ENCODE measurements at places on chromosomes 5 and 9.

DNA sequence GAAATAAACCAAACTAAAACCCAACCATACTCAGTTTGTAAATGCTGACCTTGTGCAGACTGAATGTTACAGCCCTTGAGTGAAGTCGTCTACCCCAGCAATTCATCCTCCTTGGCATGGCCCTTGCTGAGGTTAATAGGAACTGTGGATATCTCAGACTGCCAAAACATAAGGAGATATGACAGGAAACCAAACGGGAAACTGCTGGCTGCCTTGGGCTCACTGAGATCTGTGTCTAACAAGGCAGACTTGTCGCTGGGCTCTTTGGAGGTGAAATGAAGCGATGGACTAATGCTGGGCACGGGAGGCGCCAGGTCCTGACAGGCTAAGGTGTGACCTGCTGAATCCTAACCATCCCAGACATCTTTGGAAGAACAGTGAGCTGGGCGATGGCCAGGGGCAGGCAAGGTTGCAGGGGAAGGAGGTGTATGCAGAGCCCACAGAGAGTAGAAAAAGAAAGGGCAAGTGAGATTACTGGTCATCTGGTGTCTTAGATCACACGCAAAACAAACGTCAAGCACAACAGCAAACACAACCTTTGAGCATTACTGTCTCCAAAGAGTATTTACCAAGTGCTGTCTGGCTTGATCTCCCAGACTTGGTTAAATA lies 44.6 kb upstream of the ALDH1A1 start:
- DNase-seq, result no peak

DNA sequence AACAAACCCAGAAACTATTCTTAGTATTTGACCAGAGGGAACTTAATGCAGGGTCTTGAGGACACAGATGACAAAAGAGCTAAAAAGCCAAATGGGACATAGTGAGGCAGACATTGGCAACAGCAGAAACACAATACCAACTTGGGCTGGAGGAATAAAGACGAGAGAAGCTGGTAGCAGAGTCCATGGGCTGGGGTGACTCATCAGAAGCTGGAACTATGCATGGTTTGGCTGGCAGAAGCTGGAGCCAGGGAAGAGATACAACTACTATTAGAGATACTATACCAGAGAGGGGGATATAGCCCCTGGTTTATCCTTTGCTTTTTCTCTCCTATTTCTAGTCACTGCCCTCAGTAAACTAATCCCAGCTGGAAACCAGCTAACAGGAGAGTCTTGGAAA lies 29.2 kb upstream of the DPYSL3 start:
- peak; percentile 40 for DNase-seq

- DNase-seq, result no peak
Measured at GRCh38 chr9:116905171-116905588, 218.1 kb downstream of the TRIM32 start.

DNA sequence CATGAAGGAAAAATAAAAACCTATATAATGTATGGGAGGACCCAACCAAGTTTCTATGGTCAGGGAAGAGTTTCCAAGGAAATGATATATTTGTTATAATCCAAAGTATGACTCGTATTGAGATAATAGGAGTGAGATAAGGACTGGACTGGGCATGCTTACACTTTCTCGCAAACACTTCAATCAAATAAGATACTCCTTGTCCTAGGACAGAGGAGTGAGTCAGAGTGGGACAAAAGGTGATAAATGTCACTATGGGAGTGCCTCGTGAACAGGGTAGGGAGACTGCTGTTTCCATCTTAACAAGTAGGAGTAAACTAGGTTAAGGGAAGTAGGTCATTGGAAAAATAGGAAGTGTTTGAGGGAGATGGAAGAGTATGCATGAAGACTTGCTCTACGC lies 47.2 kb downstream of the MACIR start:
- no peak for DNase-seq

GRCh38 chr5:67021521-67021920 lies 175.1 kb downstream of the CD180 start:
- no peak for DNase-seq

GRCh38 chr9:5608298-5609225 lies 20.3 kb upstream of the RIC1 start:
- DNase-seq, result no peak

DNA sequence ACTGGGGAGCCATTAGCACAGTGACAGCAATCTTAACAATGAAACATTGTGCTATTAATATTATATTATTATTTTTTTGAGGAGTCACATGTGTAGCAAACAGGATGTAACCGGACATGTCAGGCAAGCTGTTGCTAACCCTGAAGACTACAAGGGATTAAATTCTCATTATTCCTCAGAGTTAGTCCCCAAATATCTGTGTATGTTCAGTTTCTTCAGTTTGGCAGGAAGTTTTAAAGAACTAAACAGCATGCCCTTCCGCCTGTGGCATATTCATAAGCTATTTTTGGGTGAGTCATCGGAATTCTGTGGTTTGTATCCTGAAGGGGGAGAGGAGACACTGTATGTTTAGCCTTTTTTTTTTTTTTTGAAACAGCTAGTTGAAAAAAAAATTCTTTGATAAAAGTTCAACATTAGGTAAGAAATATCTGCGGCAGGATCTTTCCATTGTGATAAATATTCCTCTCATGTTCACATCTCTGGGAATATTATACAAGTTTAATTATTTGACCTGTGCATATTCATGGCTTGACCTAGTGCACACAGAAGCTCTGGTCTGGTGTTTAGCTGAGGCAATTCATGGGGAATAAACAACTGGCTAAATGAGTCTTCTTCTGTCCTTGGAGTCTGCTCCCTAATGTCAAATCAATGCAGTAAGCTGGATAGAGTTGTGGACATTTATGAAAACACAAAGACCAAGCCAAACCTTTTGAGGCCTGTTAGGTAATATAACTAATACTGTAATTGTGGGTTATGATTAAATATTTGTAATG lies 202.7 kb upstream of the CDKN2B start:
- DNase-seq, result peak; percentile 97

- no peak for DNase-seq
Measured at GRCh38 chr5:57117596-57117995, 56.3 kb upstream of the GPBP1 start.

- peak; percentile 66 for DNase-seq
Measured at GRCh38 chr9:75088646-75089372, 495 bp downstream of the OSTF1 start.

DNA sequence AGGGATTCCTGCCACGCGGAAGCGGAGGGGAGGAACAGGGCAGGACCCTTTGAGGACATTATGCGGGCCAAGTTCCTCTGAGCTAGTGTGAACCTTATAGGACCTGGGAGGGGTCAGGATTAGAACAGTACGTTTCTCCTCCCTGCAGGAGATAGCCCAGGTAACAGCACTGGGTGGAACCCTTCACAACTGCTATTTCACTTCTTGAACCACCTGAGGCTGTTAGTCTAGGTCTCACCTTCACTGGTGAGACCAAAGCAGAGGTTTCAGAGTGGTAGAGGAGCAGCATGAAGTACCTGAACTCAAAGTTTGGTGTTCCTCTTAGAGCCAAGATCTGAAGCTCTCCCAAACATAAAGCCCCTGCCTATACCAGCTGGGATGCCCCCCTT lies 832 bp downstream of the EIF4EBP3 start:
- DNase-seq, result no peak

GRCh38 chr5:143576711-143577484 lies 173.4 kb upstream of the NR3C1 start:
- peak; percentile 88 for DNase-seq

DNA sequence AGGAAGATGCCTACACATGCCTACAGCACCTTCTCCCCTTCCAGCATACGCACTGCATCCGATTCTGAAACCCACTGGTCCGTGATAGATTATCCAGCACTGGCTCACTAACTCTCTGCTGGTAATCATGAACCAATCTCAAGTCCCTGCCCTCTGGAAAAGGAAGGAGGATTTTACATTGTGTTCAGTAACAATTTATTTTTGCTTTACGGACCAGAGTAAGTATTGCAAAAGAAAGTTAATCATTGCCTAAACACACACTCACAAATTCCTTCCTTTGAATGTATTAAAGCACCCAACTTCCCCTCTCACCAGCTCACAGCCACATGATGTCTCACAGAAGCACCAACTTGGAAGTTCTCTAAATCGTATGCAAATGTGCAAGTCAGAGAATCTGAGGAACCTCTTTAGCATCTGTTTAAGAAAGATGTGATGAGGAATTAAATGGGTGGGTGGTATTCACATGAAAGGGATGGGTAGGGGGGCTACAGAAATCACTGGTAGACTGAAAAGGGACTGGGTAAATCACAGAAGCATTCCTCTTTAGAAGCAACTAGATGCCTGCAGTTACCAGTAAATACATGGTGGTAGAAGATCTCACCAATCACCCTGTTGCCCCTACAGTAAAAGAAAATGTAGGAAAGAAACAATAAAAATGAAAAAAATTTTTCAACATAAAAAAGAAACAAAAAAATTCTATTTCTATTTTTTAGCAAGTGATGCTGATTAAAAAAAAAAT lies 8.4 kb downstream of the GNAQ start:
- DNase-seq, result peak; percentile 58

GRCh38 chr5:17184588-17184987 lies 32.8 kb upstream of the BASP1 start:
- DNase-seq, result peak; percentile 60

- no peak for DNase-seq
Measured at GRCh38 chr5:172389578-172390112, 64.7 kb downstream of the SH3PXD2B start.

DNA sequence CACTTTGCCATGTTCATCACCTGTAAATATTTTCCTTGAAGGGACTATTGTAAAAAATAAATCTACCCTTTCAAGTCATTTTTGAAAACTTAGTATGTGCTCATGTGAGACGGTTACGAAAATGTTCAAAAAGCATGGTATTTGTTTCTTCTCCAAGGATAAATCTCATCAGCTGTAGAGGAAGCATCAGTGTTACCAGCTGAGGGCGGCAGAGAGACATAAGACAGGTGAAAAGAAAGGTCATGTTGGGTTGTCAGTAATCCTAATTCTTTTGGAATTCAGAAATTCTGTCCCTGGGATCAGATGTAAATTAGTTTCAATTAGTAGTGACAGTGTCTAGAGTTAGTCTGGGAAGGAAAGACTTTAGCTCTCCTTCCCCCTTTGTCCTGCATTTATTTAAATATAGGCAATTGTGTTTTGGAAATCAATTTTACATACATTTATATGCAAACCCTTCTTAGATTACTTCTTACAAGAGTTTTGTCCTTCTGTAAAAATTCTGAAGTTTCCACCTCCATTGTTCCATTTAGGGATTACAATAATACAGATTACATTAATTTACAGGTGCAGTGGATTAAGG lies 791.9 kb upstream of the CDH6 start:
- DNase-seq, result peak; percentile 29

GRCh38 chr5:44546286-44546685 lies 157.1 kb upstream of the FGF10 start:
- peak; percentile 25 for DNase-seq

- DNase-seq, result no peak
Measured at GRCh38 chr5:160092960-160093707, 26.1 kb downstream of the PWWP2A start.

DNA sequence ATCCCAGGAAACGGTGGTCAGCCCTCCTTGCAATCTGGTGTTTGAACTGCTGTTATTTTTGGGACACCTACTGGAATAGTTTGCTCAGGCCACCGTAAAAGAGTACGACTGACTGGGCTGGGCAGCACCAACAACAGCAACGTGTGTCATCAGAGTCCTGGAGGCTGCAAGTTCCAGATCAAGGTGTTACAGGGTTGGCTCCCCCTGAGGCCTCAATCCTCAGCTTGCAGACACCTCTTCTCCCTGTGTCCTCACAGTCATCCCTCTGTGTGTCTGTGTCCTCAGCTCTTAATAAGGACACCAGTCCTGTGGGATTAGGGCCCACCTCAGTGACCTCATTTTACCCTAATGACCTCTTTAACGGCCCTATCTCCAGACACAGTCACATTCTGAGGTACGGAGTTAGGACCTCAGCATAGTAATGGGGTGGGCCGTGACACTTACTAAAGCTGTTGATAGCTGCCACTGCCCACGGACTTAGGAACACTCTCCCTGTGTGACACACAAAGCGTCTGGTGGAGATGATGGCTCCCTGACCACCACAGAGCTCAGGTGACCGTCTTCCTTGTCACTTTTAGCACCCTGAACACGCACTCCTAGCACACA lies 16.8 kb downstream of the GLT6D1 start:
- DNase-seq, result no peak

DNA sequence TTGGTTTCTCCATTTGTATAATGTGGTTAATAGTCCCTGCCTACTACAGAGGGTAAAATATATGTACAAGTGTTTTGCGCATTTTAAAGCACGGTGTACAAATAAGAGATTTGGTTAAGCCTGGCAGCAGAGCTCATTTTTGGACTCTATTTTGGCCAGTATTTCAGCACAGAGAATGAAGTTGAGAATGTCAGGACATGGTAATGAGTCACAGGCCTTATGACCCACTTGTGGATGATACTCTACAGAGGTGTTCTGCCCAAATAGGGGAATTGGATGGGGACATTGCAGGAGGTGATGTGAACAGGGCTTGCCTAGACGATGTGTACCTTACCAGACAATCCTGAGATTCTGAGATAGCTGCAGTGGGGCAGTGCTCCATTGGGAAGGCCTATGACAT lies 50.6 kb downstream of the MELK start:
- DNase-seq, result peak; percentile 6

- DNase-seq, result peak; percentile 79
Measured at GRCh38 chr5:6766604-6767093, 53.4 kb downstream of the TENT4A start.

GRCh38 chr5:154977409-154977808 lies 36.1 kb upstream of the KIF4B start:
- peak; percentile 13 for DNase-seq

- peak; percentile 91 for DNase-seq
Measured at GRCh38 chr9:35844628-35845270, 15.7 kb downstream of the TMEM8B start.

GRCh38 chr5:16385516-16386090 lies 80.0 kb downstream of the ZNF622 start:
- DNase-seq, result no peak

DNA sequence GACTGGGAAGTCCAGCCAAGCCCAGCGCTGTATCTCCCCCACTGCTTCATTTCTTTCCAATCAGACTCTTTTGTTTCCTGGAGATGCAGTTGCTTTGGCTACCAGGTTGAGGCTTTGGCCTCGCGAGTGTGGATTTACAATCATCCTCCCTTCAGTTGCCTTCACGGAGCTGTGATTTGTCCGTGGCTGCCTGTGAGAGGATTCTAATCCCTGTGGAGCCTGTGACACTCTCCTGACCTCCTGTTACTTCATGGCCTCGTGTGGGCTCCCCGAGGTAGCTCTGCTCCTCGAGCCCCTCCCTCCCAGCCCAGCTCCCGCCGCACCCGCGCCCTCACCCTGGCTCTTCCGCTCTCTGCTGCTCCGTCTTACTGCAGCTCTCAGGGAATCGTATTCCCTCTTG lies 107.2 kb upstream of the STC2 start:
- DNase-seq, result no peak

All from fibroblast of skin of scalp (primary cell).